ENCODE measurements at places on chromosomes 7 and 10.

DNA sequence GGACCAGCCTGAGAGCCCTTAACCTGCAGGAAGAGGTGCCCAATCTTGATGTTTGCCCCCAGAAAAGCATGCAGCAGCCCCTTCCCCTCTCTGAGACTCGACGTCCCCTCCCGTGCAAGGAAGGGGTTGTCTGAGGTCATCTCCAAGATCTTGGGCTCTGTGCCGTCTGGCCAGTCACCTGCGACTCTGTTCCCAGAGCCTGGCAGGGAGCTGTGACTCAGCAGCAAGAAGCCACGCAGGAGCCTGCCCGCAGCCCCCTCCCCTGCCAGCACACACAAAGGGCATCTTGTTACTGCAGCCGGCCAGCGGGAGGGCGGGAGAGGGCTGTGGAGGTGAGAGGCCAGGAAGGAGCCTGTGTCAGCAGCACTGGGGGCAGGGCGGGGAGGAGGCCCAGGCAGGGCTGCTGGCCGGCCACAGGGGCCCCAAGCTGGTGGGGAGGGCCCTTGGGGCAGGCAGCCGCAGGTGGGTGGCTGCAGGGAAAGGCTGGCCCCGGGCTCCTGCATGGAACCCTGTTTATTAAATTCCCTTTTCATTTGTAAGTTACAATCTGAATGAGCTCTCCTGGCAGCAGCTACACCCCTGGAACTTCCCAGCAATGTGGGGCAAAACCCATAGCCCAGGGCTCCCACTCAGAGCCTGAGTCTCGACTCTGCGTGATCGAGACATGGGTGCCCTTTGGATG, 103.7 kb upstream of the ZMIZ1 start:
- DNase-seq = no peak

DNA sequence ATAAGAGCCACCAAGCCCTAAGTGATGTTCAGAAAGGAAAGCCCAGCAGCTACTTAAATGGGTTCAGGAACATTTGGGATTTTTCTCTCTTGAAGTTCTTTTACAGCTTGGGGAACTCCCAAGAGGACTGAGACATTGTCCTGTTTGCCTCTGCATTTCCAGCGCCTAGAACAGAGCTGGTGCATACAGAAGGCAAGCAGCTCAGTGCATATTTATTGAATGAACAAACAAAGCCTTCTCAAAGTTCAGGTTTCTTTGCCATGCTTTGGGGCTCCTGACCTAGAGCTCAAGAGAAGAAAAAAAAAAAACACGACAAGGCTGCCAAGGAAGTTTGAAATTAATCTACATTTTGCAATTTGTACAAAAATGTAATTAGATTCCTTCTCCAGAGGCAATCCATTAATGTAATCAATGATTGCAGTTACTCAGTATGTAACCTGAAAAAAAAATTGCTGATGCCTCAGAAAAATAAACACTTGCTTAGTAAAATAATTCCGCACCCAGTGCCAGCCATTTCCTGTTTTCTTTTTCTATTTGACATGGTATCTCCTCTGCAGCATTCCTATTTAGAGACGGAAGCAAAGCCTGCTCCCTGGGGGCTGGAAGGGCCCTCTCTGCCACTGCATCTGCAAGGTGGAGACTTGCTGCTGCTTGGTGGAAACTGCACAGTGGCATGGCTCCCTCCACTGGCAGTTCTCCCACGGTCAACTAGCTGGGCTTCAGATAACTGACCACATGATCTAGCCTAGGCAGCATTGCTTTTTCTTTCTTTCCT, 157.3 kb downstream of the TMEM178B start:
- no peak for DNase-seq

GRCh38 chr7:16677978-16678494, 32.1 kb downstream of the BZW2 start:
- DNase-seq = no peak

DNA sequence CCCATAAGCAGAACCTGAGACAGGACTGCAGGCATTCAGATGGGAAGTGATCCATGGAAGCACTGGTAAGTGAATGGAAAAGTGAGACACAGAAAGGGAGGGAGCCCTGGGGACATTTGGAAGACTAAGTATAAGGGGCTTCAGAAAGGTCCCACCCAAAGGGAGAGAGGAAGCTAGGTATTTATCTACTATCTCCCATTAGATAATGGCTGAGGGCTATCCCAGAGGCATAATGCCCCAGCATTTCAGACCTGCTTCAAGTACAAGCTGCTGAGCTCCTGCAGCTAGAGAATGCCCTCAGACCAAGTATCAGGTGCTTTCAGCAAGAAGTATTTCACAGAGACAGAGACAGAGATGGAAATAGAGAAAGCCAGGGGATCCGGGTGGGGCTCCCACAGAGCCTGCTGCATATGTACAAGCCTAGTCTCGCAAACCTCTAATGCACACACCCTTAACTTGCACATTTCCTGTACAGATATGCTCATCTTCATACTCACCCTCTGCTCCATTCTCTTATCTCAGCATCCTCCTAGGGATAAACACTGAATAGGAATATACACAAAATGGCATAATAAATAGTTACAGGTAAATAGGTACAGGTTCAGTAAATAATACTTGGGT, 20.2 kb downstream of the KDM7A start:
- no peak for DNase-seq

DNA sequence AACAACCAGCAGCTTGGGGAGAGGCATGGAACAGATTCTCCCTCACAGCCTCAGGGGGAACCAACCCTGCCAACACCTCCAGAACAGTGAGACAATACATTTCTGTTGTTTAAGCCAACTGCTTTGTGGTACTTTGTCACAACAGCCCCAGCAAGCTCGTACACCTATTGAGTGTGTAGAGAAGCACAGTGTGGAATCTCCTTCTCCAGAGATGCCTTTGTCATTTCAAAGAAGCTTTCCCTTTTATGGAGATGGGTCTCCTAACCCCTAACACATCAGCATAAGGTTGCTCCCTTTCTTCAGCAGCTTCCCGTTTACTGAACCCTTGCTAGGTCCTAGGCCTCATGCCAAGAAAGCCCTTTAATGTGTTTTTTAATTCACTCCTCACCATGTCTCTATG, 60.7 kb upstream of the AGK start:
- DNase-seq = no peak
